DMS153 (cell line): ENCODE measurements at places on chromosomes 3 and 15.

- DNase-seq, result no peak
Measured at GRCh38 chr3:23219117-23219516, 16.0 kb downstream of the UBE2E2 start.

GRCh38 chr15:98713585-98714001, 65.3 kb downstream of the IGF1R start:
- DNase-seq, result no peak

DNA sequence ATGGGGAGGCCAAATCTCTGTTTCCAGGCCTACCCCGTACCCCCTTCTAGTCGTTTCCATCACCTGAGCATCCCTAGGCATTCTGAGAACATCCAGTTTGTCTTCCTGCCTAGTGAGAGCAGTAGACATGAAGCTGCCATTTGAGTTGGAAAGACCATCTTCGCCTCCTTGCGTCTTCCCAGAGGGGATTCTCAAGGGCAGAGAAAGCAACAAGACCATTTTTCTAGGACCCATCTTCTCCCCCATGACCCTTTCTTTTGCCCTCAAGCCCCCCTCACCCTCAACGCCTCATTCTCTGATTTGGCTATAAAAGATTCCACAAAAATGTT, 148.7 kb upstream of the BHLHE40 start:
- DNase-seq, result no peak

- DNase-seq, result no peak
Measured at GRCh38 chr3:155241579-155241978, 51.9 kb downstream of the STRIT1 start.

DNA sequence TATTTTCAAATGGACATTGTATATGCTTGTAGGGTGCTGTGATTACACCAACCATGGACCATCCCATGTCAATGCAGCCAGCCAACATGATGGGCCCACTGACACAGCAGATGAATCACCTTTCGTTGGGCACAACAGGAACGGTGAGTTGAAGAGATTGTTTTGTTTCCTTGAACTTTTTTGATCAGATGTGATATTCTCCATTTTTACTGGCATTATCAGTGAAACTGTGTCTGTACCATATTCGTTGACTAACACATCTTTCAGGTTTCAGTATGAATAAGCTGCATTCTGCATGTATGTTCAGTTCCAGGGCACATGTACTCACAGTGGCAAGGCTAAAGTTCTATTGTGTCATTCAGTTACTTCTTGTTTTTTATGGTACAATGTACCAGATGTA, 655.2 kb downstream of the RBMS3 start:
- DNase-seq, result no peak
